ENCODE measurements at places on chromosomes 13 and 19.

DNA sequence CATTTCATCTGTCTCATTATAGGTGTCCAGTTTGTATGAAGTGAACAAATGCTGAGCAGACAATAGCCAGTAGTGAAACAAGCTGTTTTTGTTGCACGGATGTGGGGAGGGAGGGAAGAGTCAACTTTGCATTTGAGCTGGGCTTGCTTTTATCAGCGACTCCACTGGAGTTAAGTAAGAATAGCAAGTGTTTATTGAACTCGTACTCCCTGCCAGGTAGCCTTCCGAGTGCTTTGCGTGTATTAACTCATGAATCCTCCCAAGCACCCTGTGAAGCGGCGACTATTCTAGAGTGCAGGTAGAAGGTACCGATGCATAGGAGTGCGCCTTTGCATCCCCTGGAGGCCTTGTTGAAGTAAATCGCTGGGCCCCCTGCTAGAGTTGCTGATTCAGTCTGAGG is 4.7 kb upstream of the ZNF444 start:
- DNase-seq: no peak

DNA sequence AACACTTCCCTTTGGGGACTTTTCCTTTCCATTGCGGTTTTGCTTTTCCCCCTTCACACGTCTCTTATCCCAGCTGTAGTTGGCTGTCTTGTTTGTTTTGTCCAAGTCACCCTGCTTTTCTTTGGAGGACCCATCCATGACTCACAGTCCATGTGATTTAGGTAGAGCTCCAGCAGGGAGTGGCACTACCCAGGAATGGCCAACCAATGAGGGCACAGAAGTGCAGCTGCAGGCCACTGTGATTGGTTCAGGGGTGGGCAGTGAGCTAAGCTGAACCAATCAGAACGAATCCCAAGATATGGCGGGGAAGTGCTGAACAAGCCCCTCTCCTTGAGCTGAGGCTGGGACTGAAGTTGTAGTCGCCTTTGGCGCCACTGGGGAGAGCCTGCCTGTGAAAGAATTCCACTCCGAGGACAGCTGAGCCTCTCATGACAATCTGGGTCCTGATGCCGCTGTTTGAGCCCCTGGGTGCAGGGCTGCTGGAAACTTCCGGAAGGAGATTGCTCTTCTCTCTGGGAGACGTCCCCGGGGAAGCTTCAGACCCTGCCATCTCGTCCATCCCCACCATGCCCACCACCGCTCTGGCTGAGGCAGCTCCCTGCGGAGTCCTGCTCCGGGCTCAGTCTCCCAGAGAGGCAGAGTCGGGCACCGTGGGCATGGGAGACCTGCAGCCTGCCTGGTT is 62.9 kb upstream of the URI1 start:
- no peak for DNase-seq

DNA sequence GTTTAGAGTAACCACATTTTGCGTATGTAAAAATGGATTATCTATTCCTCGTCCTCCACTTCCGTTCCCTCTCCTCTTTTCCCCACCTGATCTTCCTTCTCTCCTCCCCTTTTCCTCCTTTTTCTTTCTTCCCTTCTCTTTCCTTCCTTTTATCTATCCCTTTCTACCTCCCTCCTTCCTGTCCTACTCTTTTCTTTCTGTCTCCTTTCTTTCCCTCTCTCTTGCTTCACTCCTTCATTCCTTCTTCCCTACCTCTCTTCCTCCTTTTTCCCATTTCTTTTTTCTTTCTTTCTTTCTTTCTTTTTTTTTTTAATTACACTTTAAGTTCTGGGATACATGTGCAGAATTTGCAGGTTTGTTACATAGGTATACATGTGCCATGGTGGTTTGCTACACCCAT is 688.4 kb upstream of the GPC6 start:
- DNase-seq: no peak

DNA sequence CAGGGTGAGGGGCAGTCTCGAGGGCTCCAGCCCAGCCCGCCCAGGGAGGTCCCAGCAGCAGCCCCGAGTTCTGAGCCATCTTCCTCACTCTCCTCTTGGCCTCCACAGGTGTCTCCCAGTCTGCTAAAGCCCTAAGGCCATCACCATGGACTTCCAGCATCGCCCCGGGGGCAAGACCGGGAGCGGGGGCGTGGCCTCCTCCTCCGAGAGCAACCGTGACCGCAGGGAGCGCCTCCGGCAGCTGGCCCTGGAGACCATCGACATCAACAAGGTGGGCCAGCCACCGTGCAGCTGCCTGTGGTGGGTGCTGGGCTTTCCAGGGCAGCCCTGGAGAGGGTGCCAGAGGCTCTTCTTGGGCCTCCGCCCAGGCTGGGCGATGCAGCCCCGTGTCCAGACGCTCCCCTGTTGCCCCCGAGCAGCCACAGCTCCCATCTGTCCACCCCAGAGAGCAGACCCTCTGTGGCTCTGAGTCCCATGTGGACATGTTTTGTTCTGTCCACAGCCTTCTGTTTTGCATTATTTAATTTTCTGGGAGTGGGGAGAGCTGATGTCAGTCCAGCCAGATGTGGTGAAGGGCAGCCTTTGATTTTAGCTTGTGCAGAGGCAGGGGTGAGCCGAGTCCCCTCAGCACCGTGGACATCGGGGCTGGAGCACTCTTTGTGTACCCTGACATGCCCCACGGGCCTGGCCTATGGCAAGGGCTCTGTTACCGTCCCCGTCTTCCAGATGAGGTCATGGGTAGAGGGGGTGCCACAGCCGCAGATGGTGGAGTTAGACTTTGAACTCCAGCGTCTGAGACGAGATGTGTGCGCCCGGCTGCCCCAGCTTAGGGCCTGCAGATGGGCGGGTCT is 5.6 kb upstream of the AMH start:
- no peak for DNase-seq

- no peak for DNase-seq
These were observed 1.8 kb downstream of the RAP2A start for GRCh38 chr13:97435794-97436193.

- DNase-seq: no peak
These were observed 15.0 kb downstream of the TDRD3 start for GRCh38 chr13:60411983-60412382.

DNA sequence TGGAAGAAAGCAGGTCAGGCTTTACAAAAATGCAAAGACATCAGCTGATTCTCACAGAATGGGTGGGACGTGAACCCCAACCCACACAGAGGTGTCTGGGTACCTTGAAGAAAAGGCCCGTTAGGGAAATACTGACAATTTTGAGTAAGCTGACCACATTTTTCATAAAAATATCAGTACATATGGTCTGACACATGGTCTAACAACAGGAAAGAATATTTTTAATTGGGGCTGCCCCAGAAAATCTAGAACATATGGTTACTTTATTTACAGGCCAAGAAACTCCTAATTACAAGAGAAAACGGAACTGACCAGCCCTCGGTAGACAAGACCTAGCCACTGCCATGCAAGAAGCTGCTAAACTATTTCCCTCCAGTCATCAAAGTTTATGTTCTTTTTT is 48.7 kb upstream of the ITM2B start:
- no peak for DNase-seq

DNA sequence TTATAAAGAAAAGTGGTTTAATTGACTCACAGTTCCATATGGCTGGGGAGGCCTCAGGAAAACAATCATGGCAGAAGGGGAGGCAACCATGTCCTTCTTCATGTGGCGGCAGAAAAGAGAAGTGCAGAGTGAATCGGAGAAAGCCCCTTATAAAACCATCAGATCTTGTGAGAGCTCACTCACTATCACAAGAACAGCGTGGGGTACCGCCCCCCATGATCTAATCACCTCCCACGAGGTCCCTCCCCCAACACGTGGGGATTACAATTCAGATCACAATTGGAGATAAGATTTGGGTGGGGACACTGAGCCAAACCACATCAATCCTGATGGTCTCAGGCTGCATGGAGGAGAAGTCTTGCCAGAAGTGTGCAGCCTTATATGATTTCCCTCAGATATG is 26.0 kb downstream of the TM9SF2 start:
- DNase-seq: no peak

- no peak for DNase-seq
These were observed 381.5 kb downstream of the UQCRFS1 start for GRCh38 chr19:28831462-28831861.

DNA sequence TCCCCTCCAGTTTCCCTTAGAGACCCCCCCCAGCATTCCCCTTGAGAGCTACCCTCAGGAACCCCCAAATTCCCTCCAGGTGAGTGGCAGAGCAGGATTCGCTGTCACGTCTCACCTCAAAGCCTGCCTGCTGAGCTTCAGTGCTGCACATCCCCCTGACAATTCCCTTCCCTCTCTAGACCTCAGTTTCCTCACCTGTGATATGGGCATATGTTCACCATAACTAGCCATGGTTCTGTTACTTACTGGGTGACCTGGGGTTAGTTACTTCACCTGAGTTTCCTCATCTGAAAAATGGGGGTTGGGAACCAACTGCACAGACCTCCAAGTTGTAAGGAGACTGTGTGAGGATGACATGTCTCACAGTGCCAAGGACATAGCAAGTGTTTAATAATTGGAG is 75.5 kb downstream of the RYR1 start:
- DNase-seq: no peak

DNA sequence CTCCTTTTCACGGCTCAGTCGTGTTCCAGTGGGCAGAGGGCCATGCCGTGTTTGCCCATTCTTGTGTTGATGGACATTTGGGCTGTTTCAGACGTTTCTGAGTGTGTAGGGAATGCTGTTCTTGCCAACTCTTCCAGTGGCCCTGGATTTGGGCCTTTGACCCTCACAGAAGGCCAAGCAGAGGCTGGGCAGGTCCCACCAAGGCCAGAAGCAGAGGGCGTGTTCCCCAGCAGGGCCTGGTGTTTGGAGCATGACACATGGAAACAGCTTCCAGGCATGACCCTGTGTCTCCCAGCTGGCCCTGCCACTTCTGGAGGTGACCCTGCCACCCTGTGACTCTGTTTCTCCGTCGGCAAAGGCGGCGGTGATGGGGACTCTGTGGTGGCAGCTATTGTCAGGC is 35.9 kb downstream of the EFNA2 start:
- no peak for DNase-seq

GRCh38 chr13:48477191-48477855 is 55.6 kb downstream of the RCBTB2 start:
- no peak for DNase-seq

DNA sequence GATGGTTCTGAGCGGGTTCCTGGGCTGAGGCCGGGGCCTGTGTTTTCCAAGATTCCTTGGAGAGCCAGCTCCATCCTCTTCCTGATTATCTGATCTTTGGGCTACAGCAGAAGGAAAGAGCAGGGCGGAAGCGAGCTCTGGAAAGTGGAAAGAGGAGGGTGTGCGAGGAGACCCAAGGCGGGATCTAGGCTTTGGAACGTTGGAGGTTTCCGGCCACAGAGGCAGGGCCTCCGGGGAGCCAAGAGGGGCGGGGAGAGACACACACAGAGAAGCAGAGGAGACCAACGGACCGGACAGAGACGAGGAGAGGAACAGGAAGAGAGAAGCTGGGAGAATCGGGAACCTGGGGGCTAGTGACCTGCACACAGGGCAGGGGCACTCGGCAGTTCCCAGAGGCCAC is at the start of gene CLEC11A:
Gene CLEC11A, plus strand, starts transcription at position 296 of the 400 bp plus-strand sequence. CDS start 162 bp downstream, outside the sequence.
- no peak for DNase-seq

- no peak for DNase-seq
These were observed 9.3 kb downstream of the ZNF787 start for GRCh38 chr19:56111601-56112312.

DNA sequence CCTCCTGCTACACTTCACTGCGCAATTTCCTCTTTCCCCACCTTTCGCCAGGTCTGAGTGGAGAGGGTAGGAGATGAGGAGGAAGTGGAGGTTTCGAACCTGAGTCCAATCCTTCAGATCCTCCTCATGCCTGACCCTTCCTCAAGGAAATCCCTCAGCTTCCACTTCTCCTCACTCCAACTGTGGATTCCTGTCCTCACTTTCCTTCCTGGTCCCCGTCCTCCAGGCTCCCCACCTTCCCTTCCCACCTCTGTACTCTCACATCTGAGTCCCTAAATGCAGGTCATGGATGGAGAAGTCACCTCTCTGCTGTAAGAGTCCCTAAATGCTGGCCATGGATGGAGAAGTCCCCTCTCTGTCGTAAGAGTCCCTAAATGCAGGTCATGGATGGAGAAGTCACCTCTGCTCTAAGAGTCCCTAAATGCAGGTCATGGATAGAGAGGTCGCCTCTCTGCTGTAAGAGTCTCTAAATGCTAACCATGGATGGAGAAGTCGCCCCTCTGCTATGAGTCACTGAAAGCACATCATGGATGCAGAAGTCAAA is 3.1 kb downstream of the TMEM86B start:
- DNase-seq: no peak

DNA sequence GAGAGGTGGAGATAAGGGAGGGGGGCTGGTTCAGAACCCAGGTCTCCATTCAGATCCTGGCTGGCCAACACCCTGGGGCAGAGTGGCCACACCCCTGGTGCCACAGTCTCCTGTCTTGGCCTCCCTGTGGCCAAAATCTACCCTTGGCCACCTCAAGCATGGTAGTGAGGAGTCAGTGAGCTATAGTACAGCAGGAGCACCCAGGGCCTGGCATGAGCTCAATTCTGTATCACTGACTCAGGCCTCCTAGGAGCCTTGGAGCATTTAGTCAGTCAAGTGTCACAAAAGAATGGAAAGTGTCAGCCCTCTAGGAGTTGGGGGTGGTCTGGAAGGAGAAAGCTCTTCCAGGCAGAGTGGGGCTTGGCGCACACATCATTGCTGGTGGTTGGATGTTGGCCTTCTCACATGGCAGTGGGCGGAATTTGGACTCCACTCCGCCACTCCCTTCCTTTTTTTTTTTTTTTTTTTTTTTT is 6.6 kb upstream of the CD79A start:
- DNase-seq: no peak

DNA sequence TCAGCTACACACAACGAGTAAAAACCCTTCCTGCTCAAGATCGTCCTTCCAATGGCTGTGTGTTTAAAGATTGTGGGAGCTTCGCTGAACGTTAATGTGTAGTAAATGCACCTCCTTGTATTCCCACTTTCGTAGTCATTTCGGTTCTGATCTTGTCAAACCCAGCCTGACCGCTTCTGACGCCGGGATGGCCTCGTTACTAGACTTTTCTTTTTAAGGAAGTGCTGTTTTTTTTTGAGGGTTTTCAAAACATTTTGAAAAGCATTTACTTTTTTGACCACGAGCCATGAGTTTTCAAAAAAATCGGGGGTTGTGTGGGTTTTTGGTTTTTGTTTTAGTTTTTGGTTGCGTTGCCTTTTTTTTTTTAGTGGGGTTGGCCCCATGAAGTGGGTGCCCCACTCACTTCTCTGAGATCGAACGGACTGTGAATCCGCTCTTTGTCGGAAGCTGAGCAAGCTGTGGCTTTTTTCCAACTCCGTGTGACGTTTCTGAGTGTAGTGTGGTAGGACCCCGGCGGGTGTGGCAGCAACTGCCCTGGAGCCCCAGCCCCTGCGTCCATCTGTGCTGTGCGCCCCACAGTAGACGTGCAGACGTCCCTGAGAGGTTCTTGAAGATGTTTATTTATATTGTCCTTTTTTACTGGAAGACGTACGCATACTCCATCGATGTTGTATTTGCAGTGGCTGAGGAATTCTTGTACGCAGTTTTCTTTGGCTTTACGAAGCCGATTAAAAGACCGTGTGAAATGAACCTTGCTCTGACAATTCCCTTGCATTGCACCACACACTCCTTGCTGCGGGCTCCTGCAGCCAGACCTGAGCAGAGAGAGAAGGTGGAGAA is 2.7 kb upstream of the FAM174C start:
- no peak for DNase-seq

DNA sequence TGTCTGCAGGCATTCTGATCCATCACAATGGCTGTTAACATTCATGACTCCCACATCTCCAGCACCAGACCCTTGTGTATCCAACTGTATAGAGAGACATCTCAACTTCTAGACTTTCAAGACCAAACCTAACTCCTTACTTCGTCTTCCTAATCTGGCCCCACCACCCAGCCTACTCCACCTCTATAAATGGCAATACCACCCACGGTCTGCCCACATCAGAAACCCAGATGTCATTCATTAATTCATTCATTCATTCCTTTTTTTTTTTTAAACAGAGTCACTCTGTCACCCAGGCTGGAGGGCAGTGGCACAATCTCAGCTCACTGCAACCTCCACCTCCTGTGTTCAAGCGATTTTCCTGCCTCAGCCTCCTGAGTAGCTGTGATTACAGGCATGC is 10.4 kb downstream of the GPR42 start:
- DNase-seq: no peak

Measured in epithelial cell of proximal tubule (primary cell).